H4 (cell line): ENCODE measurements at places on chromosomes 16 and 17. TPM values are rescaled to one million over a fixed set of nuclear protein-coding genes. Genes with fewer than 3 reads are reported as not detected.

DNA sequence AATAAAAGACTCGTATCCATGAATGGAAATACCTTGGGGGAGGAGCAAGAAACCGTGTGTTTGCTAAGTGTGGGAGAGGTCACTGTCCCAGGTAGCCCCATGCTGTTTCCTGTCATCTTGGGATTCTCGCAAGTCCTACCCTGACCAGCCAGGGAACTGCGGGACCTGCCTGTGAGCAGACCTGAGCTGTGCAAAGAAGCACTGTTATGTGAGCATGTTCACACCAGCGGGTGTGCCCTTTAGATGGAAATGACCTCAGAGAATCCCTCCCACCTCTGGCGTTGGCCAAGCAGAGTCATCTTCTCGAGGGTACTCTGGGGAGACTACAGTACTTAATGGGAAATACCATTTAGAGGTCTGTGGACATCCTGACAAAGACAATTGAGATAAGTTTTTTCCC lies 127.0 kb upstream of the MON1B start:
- DNase-seq = no peak

DNA sequence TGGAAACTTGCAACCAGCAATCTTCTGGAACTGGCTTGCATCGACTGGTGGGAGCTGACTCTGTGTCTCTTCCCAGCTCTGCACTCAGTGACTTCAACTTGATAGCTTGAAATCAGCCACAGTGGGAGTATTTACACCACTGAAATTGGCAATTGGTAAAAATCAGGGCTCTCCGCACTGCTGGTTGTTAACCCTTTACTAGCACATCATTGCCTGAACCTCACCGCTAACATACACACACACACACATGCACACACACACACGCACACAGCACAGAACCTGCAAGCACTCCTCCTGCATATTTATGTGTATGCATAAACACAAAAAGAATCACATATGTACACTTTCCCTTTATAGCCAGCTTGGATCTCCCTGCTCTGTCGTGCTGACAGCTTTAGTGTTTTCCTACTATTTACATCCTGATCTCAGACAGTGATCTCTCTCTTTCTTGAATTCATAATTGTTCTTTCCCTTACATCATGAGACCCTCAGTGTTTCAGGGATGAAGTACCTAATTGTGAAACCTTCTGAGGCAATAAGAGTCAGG lies 7.9 kb upstream of the TMIGD1 start:
- DNase-seq = no peak

DNA sequence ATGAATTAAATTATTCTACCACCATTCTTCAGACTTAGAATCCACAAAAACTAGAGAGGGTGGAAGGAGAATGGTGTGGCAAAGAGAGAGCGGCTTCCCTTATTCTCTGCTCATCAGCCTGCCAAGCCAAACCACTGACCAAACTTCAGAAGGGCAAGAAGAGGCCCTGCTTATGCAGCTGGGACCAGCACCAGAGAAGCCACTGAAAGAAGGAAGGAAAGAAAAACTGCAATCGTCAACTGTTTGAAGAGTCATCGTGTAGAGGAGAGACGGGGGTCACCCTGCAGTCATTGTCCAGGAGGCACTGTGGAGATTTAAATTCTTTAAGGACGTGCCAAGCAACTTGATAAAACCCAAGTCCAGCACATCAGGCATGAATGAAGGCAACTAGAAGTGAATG lies 15.6 kb downstream of the PMP22 start:
- DNase-seq = no peak

- no peak for DNase-seq
Measured at GRCh38 chr17:75397217-75397616, 8.3 kb downstream of the GRB2 start.

DNA sequence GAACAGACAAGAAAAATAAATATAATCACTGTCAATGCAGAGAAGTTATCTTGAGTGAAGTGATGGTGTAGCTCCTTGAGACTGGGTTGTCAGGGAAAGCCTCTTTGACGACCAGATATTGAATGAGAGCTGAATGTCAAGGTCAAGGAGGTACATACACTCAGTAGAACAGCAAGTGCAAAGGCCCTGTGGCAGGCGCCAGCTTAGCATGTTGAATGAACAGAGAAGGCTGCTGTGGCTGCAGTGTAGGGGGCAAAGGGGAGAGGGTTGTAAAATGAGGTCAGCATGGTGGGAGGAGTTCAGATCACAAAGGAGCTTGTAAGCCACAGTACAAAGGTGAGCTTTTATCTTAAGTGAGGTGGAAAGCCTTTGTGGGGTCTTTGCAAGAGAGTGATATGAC lies 111.5 kb downstream of the ZFHX3 start:
- DNase-seq = no peak

DNA sequence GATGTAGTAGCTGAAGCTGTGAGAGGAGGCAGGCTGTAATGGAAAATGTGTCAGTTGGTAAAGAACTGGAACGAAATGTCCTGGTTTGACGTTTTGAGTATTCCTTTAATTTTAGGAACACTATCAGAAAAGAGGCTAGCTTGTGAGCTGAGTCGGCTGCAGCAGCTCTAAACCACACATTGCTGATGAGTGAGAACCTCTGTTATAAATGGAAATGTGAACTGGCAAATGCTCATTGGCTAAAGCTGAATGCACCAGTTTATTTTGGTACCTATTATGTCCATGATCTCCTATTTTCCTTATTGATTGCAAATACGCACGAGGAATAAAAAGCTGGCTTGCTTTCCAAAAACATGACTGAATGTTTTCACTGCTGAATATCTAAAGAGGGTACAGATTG lies 11.0 kb upstream of the WIPI1 start:
- no peak for DNase-seq

- no peak for DNase-seq
Measured at GRCh38 chr17:50189550-50190292, 11.7 kb downstream of the COL1A1 start.

DNA sequence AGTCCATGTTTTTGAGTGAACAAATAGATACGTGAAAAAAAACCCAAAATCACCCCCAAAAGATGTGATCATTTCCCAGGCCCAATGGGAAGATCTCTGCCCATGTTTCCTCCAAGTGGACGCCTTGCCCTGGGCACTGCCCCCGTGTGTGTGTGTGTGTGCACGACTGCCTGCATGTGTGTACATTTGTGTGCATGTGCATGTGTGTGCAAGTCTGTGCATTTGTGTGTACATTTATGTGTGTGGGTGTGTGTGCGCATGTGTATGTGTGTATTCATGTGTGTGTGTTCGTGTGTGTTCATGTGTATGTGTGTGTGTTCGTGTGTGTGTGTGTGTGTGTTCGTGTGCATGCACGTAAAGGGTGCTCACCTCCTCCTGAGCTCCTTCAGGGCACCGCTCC lies 16.8 kb upstream of the LRRC37A3 start:
- no peak for DNase-seq

DNA sequence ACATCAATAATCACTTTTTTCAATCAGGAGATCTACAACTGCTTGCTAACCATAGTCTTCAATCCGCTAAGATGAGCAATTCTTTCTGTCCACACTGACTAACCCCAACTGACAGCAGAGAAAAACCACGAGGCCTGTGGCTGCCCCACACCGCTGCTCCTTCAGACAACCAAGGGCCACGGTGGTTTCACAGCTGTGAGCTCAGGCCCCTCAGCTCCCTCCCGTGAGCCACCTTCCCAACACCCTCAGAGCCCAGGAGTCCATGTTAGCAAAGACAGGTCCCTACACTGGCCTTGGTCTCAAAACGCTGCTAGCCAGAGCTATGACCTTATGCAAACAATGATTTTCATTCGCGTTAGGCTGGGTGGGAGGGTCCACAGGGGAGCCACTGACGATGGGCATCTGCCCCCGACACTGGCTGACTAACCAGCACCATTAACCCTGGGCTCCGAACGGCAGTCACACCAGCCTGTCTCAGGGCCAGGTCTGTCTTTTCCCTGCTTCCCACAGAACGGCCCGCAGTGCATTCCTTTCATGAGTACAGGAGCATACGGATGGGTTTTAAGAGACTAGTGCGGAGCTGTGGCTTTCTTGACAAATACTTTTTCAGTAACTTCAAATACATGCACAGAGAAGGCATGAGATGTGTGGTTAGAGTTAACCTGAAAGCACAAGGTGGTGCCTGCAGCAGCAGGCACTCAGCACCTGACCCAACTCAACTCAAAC lies 67.3 kb downstream of the ANKRD11 start:
- no peak for DNase-seq

GRCh38 chr17:2435181-2435741 lies 34.4 kb upstream of the MNT start:
- DNase-seq = no peak

GRCh38 chr17:58597371-58597770 lies 82.9 kb upstream of the MTMR4 start:
- no peak for DNase-seq

- no peak for DNase-seq
Measured at GRCh38 chr16:88702371-88703210, 3.6 kb downstream of the RNF166 start.

DNA sequence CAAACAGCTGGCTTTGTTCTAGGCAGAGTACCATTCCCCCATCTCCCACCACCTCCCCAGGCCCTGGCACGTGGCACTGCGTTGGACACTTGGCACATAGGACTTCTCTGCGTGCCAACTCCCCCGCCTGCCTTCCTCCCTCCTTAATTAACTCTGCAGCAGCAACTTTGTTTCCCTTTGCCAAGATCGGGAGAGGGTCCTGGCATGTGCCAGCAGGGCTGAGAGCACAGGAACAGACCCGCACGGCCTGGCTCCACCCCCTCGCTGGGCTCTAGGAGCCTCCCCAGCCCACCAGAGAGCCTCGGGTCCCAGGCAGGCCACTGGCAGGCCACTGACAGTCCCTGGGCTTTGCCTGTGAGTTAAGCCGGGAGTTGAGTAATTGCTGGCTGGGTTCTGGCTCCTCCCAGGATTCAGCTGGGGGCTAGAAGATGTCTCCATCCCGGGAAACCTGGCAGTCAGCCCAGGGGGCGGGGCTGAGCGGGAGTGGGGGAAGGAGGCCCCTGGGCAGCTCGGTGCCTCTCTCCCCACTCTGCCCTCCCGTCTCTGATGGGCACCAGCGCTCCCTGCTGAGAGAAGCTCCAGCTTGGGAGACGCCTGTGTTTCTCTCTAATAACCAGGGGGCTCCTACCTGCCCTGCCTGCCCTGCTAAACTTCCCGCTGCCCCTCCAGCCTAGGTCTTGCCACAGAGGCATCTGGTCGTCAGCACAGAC lies 224.0 kb upstream of the TNRC6C start:
- peak; percentile 83 for DNase-seq

DNA sequence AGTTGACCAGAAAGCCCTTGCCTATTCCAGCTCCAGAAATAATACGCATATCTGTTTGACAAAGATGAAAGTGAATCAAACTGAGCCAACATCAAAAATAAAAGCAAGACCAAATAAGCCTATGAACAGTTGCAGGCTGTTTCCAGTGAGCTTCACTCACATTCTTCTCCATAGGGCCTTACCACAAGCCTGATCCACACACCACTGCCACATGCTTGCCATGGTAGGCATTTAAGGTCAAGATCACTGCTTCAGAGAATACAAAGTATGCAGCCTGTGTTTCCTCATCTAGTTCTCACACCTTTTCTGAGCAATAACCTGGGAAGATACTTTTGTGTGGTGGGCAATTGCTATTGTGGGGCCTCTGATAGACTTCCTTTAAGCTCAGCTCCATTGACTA lies 1060.2 kb downstream of the CDH11 start:
- DNase-seq = peak; percentile 6

GRCh38 chr16:12350945-12351344 lies 374.4 kb downstream of the SNX29 start:
- DNase-seq = no peak

- no peak for DNase-seq
Measured at GRCh38 chr16:50428116-50428515, 59.3 kb upstream of the BRD7 start.

DNA sequence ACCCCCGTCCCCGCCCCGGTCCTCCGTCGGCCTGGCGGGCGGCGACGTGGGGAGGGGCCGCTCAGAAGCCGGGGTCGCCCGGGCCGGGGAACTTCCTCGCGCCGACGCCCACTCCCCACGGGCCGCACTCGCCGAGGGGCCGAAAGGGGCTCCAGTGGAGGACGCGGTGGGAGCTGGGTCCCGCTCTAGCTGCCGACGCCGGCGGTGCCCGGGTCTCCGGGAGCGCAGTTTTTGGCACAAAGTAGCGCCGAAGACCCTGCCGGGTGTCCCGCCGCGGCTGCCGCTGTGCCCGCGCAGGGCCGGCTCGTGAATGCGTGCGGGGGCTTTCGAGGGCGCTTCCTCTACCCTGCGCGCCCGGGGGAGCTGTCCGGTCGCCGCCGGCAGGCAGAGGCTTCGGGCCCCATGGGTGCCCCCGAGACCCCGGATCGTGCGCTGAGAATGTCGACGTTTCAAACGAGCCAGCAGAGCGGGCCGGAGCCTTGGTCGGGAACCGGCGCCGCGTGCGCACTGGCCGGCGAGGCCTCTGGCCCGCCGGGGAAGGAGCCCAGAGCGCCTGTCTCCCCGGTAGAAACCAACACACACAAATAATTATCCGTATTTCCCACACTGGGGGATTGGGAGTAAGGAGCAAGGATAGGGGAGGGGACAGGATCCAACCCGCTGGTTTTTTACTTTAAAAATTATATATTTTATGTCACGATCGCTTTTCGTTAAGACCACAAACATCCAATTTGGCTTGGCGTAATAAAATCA lies 46.6 kb upstream of the SLC38A10 start:
- no peak for DNase-seq

- no peak for DNase-seq
Measured at GRCh38 chr17:36495076-36495578, 8.6 kb downstream of the ZNHIT3 start.

DNA sequence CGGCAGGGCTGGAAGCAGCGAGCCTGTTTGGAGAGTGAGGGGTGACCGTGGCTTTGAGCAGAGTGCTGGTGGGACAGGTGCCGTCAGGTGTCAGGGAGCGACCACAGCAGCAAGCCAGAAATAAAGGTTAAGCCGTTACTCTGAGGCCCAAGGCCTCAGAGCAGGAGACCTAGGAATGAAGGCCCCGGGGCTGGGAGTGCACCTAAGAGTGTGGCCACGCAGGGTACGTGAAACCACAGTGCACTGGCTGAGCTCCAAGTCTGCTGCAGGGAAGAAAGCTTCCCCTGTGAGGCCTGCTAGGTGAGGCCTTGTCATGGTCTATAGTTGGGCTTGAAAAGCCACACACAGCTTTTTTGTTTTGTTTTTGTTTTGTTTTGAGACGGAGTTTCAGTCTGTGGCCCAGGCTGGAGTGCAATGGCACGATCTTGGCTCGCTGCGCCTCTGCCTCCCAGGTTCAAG lies 8.7 kb downstream of the CLUAP1 start:
- DNase-seq = peak; percentile 71

DNA sequence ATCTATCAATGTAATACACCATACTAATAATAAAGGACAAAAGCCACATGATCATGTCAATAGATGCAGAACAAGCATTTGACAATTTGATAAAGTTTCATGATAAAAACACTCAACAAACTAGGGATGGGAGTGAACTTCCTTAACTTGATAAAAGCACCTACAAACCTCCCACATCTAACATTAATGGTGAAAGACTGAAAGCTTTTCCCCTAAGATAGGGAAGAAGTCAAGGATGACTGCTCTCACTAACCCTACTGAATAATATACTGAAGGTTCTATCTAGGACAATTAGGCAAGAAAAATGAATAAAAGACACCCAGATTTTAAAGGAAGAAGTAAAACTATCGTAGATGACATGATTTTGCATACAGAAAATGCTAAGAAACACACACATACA lies 10.4 kb upstream of the DYNLL2 start:
- DNase-seq = no peak

The P2RX5 gene
- not detected in 2 replicates for total RNA-seq

The CLDN7 gene
- not detected in 2 replicates for total RNA-seq

The KCNG4 gene
- total RNA-seq = not detected in 2 replicates

The C17orf78 gene
- total RNA-seq = not detected in 2 replicates

The KRT17 gene
- 81.4 and 83.8 TPM in 2 replicates for total RNA-seq

The ATF7IP2 gene
- total RNA-seq = not detected in 2 replicates

The VMO1 gene
- total RNA-seq = not detected in 2 replicates

The CEP20 gene
- 87.2 and 108 TPM in 2 replicates for total RNA-seq
